ENCODE measurements at places on chromosomes 4 and X.

DNA sequence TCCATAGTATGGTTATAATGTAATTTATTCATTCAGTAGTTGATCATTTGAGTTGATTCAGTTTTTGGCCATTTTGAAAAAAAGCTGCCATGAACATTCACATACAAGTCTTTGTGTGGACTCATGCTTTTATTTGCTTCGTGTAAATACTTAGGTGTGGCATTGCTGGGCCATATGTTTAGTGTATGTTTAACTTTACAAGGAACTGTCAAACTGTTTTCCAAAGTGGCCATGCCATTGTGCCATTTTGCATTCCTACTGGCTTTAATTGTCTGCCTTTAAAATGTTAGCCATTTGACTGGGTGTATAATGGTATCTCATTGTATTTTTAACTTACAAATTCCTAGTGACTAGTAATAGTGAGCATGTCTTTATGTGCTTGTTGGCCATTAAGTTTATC lies 8.8 kb downstream of the MTM1 start:
- no peak for DNase-seq

- DNase-seq, result no peak
Observed at GRCh38 chr4:122899682-122900081, 22.7 kb downstream of the NUDT6 start.

- no peak for DNase-seq
Observed at GRCh38 chrX:118225711-118226428, 109.3 kb upstream of the KLHL13 start.

- no peak for DNase-seq
Observed at GRCh38 chrX:134146493-134146892, 90.5 kb upstream of the CCDC160 start.

DNA sequence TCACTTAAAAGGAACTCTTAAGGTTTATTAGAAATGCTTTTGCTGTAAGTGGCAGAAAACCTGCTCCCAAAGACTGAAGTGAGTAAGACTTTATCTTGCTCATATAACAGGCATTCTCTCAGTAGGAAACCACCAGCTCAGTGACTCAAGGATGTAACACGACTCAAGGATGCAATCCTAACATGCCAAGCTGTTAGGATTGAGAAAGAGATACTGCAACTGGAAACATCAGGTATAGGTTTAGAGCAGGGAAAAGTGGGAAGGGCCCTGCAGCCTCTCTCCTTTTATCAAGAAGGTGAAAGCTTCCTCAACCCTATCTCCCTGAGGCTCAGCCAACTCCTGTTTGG lies 11.9 kb upstream of the SLC9A7 start:
- DNase-seq, result no peak

GRCh38 chr4:82784681-82785610 lies 13.7 kb downstream of the SCD5 start:
- DNase-seq, result no peak

- DNase-seq, result peak; percentile 58
Observed at GRCh38 chr4:90958256-90958895, 831.2 kb downstream of the CCSER1 start.

All from RWPE2 (cell line).